Activated naive CD4-positive, alpha-beta T cell treated with anti-CD3 and anti-CD28 coated beads, Interleukin-2, amount 50 U/mL, for 72 hours (primary cell): ENCODE measurements at places on chromosomes 2 and 18. TPM values are rescaled to one million over a fixed set of nuclear protein-coding genes. Genes with fewer than 3 reads are reported as not detected.

GRCh38 chr18:77220726-77221125 is 28.9 kb upstream of the GALR1 start:
- no peak for DNase-seq

DNA sequence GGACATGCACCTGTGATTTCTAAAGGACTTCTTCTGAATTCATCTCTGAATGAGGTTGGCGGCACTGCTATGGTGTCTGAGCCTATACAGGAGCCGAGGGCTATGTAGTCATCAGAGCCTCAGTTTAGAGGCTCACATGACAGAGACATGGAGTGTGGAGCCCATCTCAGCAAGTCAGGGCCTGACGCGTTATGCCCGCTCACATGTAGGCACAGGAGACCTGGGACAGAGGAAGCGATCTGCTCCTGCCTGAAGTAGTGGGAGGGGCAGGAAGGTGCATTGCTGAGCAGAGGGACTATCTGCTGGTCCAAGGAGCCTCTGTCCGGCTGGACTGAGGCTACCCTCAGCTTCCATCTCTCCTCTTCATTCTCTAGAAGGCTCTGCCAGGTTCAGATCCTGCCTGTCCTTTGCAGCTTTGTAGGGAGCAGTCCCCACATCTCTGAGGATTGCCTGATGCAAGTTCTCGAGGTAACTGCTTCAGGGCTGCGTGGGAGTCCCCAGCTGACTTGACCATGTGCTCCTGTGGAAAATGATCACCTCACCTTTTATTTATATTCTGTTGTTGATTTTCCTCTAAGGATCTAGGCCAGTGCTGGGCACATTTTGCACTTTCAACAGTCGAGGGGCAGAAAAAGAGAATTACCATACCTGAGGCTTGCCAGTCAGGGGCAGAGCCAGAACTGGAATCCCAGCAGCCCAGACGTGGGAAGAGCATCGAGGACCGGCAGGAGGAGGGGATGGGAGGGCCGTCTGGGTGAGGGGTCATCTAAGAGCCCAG is 16.6 kb downstream of the KLHL29 start:
- DNase-seq, result no peak

OSBPL6 gene
- total RNA-seq, result 2.0 TPM

ACMSD gene
- not detected for total RNA-seq

BOLL gene
- not detected for total RNA-seq
